ENCODE measurements at places on chromosomes 16 and 17. TPM values are rescaled to one million over a fixed set of nuclear protein-coding genes. Genes with fewer than 3 reads are reported as not detected.

Gene CPHXL2
- total RNA-seq = not detected

DNA sequence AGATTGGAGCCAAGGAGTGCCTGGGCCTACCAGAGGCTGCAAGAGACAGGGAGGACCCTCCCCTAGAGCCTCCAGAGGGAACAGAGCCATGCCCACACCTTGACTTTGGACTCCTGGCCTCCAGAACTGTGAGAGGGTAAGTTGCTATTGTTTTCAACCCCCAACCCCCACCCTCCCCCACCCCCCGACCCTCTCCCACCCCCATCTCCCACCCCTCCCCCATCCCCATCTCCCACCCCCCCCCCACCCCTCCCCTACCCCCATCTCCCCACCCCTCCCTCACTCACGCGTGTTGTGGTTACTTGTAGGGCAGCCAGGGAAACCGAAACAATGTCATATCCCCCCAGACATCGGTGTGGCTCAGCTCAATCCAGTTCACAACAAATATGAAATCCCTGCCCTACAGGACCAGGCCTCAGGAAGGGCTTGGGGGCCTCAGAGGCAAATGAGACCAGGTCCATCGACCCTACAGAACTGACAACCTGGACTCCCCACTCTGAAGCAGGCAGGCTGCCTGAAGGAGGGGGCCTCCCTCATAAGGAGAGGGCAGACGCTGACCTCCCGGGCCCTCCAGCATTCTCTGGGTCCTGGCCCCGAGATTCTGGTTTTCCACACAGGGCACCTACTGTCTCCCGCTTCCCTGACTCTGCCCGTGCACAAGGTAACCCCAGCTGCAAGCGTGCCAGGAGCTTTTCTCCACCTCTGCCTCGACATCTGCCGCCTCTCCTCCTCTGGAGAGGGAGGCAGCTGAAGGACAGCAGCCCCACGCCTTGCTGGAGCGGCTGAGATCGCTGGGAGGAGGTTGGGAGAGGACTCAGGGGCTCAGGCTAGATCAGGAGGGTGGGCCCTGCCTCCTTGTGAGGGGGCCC, 3.0 kb upstream of the ZCCHC14 start:
- DNase-seq = no peak

DNA sequence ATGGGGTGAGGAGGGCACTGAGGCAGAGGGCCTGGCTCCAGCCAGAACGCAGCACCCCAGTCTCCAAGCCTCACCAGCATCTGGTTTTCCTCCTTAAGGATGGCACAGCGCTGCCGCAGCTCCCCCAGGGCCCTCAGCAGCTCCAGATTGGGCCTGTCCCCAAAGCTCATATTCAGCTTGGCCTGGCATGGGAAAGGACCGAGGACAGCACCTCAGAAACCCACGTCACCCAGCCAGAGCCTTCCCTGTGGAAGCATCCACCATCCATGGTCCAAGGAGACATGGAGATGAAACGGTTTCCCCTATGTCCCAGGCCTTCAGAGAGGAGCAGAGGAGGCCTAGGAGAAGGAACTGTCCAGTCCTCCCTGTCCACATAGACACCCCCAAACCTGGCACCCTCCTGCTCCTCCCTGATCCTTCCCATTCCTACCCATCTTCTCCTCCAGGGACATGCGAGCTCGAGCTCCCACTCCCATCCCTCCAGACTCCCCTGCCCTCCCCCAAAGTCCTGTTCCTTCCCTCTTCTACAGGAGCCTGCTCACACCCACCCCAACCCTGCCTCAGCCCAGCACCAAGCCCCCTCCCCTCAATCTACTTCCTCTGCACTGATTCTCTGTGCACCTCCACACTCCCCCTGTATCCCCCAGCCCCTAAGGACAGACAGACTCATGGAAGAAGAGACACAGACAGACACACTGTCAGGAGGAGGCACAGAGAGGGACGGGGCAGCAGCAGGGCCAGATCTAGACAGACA, 1.8 kb downstream of the TSPOAP1 start:
- peak; percentile 47 for DNase-seq

Gene KRTAP3-2
- total RNA-seq = not detected

DNA sequence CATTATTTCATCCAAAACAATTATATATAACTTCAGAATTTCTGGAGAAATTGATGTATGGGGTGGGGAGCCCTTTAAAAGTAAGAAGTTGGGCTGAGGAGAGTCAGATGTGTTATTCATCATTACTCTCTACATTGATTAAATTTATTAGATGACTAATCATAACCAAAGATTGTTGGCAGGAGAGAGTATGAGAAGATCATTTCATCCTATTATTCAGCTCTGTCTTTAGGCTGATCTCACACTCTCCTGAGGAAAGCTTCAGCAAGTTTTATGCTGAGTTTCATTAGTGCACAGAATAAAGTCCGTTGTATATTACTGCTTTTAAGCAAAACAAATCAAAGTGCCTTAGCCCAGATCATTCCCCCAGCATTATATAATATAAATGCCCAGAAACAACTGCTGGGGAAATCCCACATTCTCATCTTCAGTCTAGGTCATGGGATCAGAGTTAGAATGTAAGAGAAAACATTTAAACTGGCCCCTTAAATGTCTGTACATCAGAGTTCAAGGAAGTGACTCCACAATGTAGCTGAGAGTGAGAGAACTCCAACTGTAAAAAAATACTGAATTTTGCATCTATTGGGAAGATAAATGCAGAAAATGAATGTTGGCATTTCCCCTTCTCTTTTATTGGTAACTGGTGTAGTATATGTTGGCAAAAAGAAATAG, 130.1 kb upstream of the HLF start:
- DNase-seq = no peak
